ENCODE measurements at places on chromosomes 2 and 18.

GRCh38 chr18:63552581-63552980 lies 10.4 kb downstream of the SERPINB12 start:
- DNase-seq = no peak

GRCh38 chr18:45828917-45829811 lies 3.7 kb downstream of the SIGLEC15 start:
- DNase-seq = no peak

DNA sequence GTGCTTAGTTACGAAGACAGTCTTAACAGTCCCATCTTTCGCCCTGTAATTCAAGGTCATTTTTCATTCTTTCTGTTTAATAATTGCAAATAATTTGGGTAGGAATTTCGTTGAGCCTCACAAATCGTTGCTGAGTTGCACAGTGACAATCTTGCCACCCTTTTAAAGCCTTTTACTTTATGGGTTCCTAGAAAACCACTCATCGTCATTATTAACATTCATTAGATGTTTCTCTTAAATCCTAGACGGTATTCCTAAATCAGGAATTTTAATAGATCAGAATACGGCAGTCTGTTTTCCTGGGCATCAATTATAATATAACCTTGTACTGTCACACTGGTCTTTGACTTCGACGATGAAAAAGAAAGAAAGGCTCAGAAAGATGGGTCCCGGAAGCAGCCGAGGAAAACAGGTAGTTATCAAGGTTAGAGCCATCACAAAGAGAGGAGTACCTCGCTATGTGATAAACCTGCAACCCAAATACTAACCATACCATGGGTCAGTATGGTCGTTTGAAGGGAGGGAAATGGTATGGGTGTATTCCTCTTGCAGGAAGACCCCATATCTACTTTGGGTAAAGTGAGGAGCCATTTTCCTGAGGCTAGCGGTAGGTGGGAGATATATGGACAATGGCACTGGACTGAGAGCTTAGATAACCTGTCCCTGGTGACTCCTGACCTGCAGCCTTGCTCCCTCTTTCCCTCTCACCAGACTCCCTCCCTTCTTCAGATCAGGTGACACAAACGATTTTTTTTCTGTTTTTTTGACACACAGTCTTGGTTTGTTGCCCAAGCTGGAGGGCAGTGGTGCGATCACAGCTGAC lies 981 bp upstream of the SF3B1 start:
- DNase-seq = no peak

- DNase-seq = no peak
These were observed 16.7 kb downstream of the ZNF638 start for GRCh38 chr2:71348302-71348701.

DNA sequence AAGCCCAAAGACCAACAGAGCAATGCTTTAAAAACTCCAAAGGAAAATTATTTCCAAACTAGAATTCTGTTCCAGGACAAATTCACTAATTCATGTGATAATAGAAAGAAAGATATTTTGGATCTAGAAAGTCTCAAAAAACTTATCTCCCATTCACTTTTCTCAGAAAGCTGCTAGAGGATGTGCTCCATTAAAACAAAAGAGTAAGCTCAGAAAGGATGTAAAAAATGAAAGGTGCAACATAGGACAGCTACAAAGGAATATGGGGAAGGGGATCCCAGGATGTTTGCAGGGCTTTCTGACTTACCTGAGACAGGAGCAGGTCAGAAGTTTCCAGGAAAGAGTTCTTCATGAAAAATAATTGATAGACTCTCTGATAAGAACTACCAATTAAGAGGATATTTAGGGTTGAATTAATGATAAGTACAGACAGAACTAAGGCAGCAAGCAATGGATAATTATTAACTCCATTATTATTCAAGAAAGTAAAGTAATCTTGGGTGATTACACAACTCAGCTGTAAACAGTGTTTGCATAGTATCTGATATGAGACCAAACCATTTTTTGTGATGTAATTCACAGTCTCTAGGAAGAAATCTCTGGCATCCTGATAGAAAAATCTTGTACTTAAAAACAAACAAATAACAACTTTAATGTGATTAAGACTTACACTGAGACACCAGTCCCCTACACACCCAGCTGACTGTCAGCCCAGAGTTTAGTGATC lies 20.9 kb downstream of the LYG1 start:
- DNase-seq = no peak

- DNase-seq = no peak
These were observed 289.6 kb downstream of the SOCS6 start for GRCh38 chr18:70578480-70578879.

DNA sequence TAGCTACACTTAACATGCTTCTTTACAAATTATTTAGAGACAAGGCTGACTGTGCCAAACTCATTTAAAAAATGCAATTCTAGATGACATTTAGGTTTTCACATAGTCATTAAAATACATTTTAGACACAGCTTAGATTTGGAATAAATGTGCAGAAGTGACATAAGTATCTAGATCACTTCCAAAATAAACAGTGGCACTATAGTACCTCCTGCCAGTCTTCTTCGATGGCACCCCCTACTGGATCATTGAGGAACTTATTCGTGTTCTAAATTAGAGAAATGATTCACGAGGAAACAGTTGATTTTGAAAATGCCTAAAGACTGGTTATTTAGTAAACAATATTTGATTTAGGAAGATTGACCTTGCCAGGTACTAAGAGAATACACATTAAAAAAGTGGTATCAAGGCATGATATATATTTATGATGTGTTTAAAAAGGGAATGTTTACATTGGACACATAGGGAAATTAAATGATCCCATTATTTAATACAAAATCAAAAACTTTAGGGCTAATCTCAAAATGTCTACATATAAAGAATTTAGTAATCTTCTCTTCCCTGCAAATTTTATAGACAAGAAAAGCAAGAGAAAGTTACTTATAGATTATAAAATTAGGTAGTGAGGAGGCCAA lies 323.9 kb downstream of the XIRP2 start:
- DNase-seq = peak; percentile 63

GRCh38 chr18:45249246-45249661 lies 366.0 kb upstream of the SLC14A2 start:
- DNase-seq = no peak

Measured in midbrain (tissue), 1 donor.